ENCODE measurements at places on chromosomes 6 and 20.

DNA sequence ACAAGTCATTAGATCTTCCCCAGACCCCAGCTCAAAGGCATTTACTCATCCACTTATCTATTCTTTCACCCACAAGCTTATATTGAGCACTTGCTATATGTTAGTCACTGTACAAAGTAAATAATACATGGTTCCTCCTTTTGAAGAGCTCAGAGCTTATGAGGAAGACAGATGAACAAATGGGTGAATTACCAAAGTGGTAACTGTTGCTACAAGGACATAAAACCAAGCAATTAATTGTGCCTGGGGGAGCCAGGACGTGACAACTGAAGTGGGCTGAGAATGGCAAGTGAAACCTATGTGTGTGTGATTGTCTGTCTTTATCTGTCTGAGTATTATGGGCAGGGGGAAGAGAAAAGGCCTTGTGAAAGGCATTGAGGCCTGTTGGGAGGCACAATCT lies 45.6 kb upstream of the AKIRIN2 start:
- DNase-seq, result no peak

- DNase-seq, result no peak
Measured at GRCh38 chr20:47102629-47103028, 208.0 kb downstream of the EYA2 start.

GRCh38 chr6:168223150-168223549 lies 96.4 kb downstream of the DACT2 start:
- no peak for DNase-seq

GRCh38 chr20:19314621-19315020 lies 102.2 kb downstream of the SLC24A3 start:
- no peak for DNase-seq

- no peak for DNase-seq
Measured at GRCh38 chr6:45645302-45645701, 267.6 kb upstream of the SUPT3H start.

DNA sequence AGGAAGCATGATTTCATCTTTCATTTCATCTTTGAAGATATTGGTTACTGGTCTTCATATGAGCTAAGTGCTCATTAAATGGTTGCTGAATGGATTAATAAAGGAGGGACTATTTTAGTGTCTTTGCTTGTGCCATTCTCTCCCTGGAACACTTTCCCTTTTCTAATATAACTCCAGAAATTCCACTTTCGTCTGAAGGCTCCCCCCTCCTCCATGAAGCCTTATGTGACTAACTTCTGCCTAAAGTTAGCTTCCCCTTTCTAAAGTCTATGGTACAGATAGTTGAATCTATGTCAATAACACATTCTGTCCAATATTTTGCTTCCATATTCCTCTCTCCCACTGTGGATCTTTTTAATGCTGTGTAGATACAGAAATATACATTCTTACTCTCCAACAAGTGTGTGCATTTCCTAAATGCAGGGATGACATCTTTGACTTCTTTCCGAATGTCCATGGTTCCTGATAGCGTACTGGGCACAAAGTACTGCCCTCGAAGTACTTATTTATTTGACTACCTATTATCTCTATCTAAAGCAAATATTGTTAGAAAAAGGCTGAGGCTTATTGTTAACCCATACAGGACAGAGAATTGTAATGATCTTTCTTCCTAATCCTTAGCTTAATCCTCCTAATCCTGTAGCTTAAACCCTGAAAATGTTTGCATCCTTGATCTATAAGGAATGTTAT lies 84.7 kb upstream of the ELOVL5 start:
- no peak for DNase-seq

- no peak for DNase-seq
Measured at GRCh38 chr6:89500611-89501010, 67.7 kb downstream of the ANKRD6 start.

DNA sequence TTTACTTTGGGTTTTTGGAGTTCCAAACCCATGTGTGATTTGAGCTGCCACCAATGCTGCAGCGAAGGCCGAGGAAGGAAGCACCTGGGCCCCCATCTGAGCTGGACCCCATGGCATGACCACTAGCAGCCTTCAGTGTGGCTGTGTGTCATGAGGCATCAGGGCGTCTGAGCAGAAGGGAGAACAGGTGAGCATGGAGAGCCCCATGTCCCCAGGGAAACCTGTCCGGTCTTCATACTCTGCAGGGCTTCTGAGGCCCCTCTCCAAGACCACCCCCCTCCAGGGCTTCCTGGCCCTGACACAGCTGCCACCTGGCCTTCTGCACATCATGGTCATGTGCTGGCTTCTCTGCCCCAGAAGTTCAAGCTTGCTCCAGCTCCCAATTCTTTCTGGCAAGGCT lies 169.1 kb upstream of the CST7 start:
- no peak for DNase-seq

- DNase-seq, result no peak
Measured at GRCh38 chr20:39253051-39253755, 291.1 kb downstream of the DHX35 start.

DNA sequence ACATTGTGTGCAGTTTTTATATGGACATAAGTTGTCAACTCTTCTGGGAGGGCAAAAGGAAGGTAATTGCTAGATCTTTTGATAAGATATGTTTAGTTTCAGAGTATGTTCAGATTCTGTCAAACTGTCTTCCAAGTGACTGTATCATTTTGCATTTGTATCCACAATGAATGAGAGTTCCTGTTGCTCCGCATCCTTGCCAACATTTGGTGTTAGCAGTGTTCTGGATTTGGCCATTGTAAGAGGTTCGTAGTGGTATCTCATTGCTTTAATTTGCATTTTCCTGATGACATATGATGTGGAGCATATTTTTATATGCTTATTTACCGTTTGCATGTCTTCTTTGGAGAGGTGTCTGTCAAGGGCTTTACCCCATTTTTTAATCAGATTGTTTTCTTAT lies 150.2 kb downstream of the CDKAL1 start:
- DNase-seq, result no peak

GRCh38 chr20:58461899-58462298 lies 53.3 kb downstream of the APCDD1L start:
- DNase-seq, result no peak

- DNase-seq, result no peak
Measured at GRCh38 chr20:44424039-44424495, 51.6 kb upstream of the TTPAL start.

DNA sequence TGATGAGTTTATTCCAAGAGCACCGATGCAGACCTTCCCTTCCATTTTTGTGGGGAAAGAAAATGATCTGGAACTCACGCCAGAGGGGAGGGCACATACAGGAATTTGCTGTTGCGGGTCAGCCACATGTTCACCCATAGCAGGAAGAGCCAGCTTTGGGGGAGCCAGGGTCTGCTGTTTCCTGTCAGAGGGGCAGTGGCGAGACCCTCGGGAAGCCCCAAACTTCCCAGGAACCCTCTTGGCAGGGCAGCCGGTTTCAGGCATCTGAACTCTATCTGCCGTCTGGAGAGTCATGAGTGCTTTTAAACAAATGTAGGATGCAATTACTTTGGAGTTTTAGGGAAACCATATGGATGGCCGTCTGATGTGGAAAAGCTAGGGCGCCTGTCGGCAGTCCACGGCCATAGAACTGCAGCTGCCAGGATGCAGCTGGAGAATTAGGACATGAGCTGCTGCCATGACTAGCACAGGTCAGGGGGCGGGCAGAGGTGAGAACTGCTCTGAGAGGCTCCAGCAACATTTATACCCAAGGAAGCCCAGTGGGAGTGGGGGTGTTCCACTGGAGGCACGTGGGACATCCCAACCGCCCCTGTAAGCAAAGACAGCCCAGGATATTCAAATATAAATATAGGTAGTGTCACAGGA lies 14.8 kb upstream of the SERPINB9 start:
- DNase-seq, result no peak

DNA sequence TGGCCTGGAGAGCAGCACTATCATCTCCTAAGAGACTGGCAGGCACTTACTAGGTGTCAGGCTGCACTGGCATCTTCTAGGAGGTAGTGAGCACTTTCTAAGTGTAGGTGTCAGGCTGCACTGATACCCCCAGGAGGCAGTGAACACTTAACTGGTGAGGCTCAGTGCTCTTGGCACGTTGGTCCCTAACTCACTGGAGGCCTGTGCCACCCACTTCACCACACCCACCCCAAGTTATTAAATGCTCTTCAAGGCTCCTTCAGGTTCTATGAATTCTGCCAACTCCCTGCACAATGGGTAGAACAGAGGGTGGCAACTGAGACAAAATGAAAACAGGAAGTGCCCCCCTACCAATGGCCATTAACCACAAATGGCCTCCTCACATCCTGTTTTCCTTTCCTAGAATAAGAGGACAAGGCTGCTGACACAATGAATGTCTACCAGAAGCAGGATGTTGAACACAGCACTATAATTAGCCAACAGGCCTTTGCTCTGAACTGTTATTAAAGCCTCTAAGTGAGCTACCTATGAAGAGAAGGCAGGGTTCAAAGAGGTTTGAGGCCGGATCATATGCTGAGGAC lies 29.4 kb downstream of the NCOA5 start:
- DNase-seq, result no peak

DNA sequence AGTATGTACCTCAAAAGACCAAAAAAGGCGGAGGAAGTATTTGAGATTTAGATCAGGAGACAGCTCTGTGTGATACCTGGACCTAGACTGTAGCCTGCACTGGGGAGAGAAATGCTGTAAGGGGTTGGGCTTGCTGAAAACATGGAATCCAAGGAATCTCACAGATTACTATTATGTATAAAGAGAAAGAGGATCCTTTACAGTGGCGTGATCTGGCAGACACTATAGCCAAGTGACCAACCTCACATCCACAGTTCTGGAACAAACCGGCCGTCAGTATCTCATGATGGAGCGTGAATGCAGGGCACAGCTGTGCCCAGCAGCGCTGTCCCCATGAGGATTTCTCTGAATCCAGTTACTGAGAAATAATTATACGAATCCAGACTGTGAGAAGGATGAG lies 12.3 kb downstream of the DDX27 start:
- no peak for DNase-seq

DNA sequence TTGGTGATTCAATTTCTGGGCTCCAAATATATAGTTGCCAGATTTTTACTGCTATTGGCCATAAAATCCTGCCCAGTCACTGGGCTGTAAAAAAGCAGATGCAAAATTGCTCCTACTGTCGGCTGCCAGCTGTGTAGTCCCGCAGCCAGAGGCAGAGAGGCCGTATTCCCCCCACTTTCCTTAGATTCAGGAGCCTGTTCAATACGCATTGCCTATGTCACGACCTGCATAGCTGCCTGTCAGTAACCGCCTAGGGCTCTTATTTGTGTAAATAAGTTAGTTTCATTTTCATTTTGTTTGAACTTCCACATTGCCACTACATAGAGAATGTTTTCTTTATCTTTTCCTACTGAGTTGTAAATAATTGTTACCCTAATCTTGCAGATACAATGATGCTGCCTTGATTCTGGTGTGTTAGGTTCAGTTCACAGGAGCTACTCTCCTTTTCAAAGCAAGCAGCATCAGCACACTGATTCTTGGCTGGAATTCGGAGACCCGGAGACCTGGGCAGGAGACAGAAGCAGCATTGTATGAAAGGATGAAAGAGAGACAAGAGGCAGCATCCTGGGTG lies 46.0 kb upstream of the UST start:
- no peak for DNase-seq

DNA sequence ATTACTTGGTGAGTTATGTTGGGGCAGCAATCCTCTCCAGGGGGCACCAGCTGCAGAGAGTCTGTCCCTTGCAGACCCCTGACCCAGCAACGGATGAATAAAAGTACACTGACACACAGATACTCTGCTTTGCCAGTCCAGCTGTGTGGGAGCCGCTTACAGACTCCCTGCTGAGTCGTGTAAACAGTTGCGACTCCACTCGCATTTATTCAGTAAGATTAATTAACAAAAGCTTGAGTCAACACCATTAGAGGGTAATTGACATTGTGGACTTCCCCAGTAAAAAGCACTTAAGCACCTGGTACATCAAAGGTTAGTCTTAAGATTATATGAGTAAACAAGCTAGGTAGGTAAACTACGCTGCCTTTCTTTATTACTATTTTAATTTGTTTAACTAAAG lies 92.0 kb upstream of the TMEM181 start:
- DNase-seq, result no peak

- DNase-seq, result no peak
Measured at GRCh38 chr6:150721418-150722266, 122.0 kb downstream of the PLEKHG1 start.

GRCh38 chr20:56522311-56522710 lies 2.2 kb upstream of the FAM209A start:
- DNase-seq, result no peak

DNA sequence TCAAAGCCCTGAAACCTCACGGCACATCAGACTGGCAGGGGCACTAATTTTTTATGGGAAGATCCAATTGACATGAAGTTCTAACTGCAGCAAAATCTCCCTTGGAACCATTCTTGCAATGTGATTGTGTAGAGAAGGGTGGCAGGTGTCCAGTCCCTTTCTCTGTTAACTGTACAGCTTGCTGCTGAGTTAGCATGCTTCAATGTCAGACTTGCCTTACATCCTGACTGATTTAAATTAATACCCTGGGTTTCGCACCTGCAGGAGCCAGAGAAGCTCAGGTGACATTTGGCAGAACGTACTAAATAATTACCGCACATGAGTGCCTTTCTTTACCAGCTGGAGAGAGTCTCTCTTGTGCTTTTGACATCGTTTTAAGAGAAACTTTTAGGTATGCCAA lies 123.0 kb downstream of the DOK5 start:
- DNase-seq, result no peak

- no peak for DNase-seq
Measured at GRCh38 chr6:139270249-139270648, 21.5 kb downstream of the TXLNB start.

- DNase-seq, result no peak
Measured at GRCh38 chr6:152648105-152648504, 10.9 kb upstream of the SYNE1 start.

DNA sequence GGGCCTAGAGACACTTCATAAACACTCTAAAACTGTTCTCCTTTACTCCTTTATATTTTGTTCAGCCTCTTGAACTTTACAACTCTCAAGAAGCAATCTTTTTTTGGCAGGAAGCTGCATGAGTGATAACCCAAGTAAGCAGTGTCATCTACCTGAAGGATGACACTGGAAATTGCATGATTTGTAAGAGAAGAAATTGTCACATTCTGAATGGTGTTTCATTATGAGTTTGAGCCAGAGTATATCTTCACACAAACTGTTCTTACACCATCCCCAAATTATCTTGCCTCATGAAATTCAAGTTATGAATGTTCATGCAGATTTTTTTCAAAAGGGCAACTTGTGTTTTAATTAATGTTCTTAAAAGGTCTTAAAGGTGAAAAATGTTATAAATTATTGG lies 799.3 kb downstream of the TBC1D32 start:
- DNase-seq, result no peak

GRCh38 chr6:138685257-138685656 lies 88.3 kb upstream of the CCDC28A start:
- no peak for DNase-seq

- no peak for DNase-seq
Measured at GRCh38 chr6:64330694-64331307, 695.2 kb downstream of the PHF3 start.

- no peak for DNase-seq
Measured at GRCh38 chr6:15491986-15492269, 170.9 kb downstream of the DTNBP1 start.

- DNase-seq, result no peak
Measured at GRCh38 chr6:41654151-41654697, 16.0 kb downstream of the MDFI start.
